ENCODE measurements at places on chromosomes 1 and 21.
A peak's percentile ranks its signal among the peaks of the same experiment; 100 is the strongest.

DNA sequence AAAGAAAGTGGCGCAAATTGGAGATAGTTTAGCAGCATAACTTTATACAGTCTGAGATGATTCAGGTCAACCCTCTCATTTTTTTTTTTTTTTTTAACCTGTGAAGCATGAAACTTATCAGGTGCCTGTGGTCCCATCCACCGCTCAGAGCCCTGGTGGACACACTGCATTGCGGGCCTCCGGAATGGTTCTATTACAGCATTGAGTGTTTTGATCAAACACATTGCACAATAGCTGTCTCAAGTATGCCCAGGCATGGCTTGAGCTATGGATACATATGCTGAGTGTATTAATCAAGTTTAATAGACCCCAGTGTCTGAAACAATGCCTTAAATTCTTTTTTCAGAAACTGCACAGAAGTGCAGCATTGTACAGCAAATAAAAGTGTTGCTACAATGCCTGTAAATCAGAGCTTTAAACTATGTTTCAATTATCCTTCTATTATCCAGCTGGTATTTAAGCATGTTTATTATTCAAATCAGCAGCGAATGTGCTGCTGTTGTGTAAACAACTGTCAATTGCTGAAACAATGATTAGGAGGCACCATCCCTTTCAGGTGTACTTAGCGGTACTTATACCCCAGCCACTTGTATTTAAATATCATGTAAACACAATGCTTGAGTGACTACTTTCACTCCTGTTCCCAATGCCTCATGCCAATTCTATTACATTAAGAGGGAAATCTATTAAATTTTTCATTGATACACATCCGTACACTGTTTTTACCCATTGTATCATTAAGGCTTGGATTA, 456.6 kb downstream of the RPS6KC1 start:
- DNase-seq: no peak

- no peak for DNase-seq
These were observed 149.6 kb downstream of the LMO4 start for GRCh38 chr1:87478231-87478630.

- peak; percentile 62 for DNase-seq
These were observed 714 bp downstream of the DFFA start for GRCh38 chr1:10471411-10472219.

- DNase-seq: no peak
These were observed 3.2 kb upstream of the C8B start for GRCh38 chr1:56968878-56969495.

- no peak for DNase-seq
These were observed 9.5 kb downstream of the TRAF5 start for GRCh38 chr1:211336161-211336560.

DNA sequence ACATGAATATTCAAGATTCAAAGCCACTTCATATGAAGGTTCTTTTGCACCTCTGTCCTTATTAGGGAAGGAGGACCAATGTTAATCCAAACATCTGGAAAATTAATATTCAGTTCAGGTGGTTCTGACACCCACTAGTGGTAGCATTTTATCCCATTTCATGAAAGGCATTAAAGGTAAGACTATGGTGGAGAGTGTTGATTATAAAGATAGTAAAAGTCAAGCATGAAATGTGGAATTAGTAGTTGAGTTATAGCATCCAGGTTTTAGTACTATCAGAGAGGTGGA, 17.5 kb upstream of the YTHDF2 start:
- no peak for DNase-seq

- no peak for DNase-seq
These were observed 593.4 kb downstream of the PLPP3 start for GRCh38 chr1:55986003-55986402.

DNA sequence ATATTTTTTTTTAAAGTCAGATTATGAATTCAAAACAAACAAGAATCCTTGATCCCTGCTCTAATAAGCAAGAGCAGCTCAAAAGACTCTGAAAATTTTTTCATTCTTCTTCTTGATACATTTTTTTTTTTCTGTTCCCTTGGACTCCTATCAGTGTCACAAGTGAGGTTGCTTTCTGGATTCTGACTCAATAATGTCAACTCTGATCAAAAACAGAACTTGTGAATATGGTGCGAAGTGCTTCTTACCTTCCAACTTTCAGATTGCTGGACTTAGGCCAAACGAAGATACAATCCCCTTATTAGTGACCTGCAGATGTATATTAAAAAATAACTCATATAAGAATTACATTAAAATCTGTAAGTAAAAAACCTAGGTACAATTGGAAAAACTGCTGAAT, 136.1 kb downstream of the GPATCH2 start:
- DNase-seq: no peak

DNA sequence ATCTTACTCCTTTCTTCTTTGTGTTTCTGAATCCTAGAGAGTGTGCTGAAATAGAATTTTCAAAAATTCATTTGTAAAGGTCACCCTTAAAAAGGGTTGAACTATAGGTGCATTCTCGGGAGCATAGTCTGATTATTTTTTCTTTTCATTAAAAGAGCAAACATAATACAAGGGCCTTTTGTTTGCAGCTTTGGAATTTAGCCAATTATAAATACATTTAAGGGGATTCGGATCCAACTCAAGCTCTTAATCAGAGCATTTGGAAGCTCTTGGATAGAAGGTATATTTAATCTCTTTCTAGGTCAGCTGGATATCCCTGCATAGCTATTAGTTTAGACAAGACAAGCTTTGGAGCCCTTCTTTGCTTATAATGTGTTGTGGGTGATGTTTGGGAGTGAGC, 321.7 kb downstream of the HHAT start:
- DNase-seq: no peak

DNA sequence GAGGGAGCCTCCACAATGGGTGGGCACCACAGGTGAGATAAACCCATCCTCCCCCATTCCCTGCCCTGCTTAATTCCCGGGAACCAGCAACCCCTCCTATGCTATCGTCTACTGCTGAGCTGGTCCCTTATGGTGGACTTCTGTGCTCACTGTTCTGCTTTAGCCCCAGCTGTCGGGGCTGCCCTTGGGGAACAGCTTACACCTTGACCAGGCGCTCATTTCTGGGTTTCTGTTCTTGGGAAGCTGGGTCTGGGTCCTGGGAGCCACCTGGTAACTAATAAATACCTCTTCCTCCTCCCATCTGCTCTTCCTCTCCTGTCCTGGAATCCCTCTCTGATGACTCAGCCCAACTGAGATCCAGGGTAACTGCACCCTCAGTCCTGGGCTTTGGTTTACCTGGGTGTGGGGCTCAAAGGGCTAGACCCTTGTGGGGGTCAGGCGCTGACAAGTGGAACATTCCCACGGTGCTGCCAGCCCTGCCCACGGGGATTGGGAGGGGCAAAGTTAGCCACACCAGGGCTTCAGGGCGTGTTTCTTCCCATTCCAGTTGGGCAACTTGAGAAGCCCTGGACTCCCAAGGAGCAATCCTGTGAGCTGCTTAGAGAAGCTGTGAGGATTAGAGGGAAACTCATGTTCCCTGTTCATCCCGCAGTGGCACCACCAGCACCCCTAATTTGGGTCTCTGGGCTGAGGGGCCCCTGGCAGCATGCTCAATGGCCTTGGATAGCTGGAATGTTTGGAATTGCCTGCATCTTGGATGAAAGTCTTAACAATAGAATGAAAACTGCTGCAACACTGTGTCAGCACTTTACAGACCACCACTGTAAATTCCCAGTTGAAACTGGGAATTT, 1.6 kb downstream of the PCAT6 start:
- no peak for DNase-seq

DNA sequence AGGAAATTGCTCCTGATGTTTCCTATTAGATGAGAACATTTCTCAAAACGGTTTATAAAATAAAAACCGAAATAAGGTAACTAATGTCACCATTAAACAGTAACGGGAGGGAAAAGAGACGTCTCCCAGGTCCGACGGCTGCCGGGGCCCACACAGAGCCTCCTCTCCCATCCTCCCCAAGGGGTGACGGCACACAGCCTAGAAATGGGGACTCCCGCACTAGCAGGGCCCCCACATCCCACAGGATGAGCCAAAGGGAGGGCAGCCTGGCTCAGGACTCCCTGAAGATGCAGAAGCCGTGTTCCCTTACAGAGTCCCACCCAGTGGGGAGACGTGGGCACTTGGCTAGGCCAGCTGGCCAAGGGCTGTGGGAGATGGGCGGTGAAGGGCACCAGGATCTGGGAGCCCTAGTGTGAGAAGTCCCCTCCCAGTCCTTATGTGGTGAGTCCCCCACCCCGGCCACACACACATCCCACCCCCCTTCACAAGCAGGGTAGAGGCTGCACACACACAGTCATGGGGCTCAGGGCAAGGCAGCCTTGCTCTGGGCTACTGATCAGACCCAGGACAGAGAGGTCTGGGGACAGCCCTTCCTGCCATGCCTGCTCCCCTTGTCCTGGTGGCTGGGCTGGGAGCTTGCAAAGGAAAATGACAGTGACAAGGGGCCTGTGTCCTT, 3.3 kb downstream of the KRTAP10-3 start:
- DNase-seq: no peak

All from skin of body (tissue), 3 donors.